ENCODE measurements at places on chromosomes 7 and 10. TPM values are rescaled to one million over a fixed set of nuclear protein-coding genes. Genes with fewer than 3 reads are reported as not detected.

Gene MRPS24
- total RNA-seq, result 17.0 TPM

Gene C10orf71
- not detected for total RNA-seq

Gene SPDYE2B
- not detected for total RNA-seq

Gene MMP21
- total RNA-seq, result 0.25 TPM

Gene SPAG6
- total RNA-seq, result 1.2 TPM

Gene ASB10
- total RNA-seq, result not detected

Gene BAIAP2L1
- 0.25 TPM for total RNA-seq

Gene GPNMB
- total RNA-seq, result 4.7 TPM

Gene ODAD2
- 1.5 TPM for total RNA-seq

Gene AKR1C8
- not detected for total RNA-seq

Gene DNAJB12
- 13.0 TPM for total RNA-seq

Gene CALHM3
- not detected for total RNA-seq

Gene PLXNA4
- total RNA-seq, result 89.2 TPM

Gene INTS1
- 32.2 TPM for total RNA-seq

Gene LRRTM3
- 23.1 TPM for total RNA-seq

Gene OR2A1
- total RNA-seq, result under 0.01 TPM

Gene CADPS2
- total RNA-seq, result 3.2 TPM

Gene PRF1
- 0.25 TPM for total RNA-seq

Gene NCF1
- not detected for total RNA-seq

Gene BEND7
- 12.0 TPM for total RNA-seq

Gene CUBN
- 3.0 TPM for total RNA-seq

Gene CDHR1
- 4.2 TPM for total RNA-seq
